ENCODE measurements at places on chromosomes 3 and 15. TPM values are rescaled to one million over a fixed set of nuclear protein-coding genes. Genes with fewer than 3 reads are reported as not detected.

Gene GPR27
- 2.6 TPM for total RNA-seq

Gene LRRK1
- 10.3 TPM for total RNA-seq

Gene HTR3E
- not detected for total RNA-seq

Gene MITF
- 2.0 TPM for total RNA-seq

Gene CYP8B1
- total RNA-seq, result not detected

Gene RASGRP1
- total RNA-seq, result 10.1 TPM

Gene CASR
- not detected for total RNA-seq

Gene RHCG
- total RNA-seq, result 7,076 TPM

DNA sequence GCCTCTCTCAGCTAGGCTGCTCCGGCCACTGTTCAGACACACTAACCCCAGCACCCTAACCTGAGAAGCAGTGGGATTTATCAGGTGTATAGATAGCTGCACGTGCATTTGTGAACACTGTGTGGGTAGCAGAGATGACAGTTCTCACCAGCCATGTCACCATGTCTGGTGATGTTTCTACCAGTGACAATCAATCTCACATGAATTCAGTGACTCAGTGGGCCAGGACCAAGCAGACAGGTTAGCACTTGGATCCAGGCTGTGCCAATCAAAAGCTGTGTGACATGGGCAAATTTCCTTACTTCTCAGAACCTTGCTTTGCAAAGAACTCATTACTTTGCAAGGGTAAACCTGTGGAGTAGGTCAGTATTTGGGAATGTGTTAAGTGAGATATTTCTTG, 65.3 kb upstream of the GATM start:
- no peaks in the 10 kb centered on the region for H3K36me3 ChIP-seq
- no peak overlapping the region for H3K4me3 ChIP-seq

DNA sequence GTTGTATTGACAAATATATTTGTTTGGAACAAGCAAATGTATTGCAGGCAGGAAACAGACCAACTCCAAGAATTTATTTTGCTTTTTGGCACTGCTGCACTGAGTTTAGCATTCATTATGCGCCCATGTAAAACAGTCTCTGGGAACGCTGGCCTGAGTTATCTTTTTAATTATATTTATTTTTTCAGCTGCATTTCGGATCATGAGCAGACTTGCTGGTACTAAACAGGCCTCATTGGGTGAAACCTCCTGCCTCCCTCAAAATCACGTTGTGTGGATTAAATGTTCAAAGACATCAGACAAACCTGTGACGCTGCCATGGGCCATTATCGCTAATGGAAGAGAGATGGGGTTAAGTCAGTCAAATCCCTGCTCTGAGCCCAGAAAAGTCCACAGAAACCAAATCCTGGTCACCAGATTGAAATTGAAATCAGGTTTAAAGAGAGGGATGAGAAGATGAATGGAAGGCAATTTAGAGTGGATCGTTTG, 511.1 kb upstream of the PROK2 start:
- DNase-seq, result no peak
- H3K4me1 ChIP-seq, result no peaks in the 10 kb centered on the region
- no peaks in the 10 kb centered on the region for H3K27me3 ChIP-seq
- H3K36me3 ChIP-seq, result no peaks in the 10 kb centered on the region

GRCh38 chr3:6679510-6679909, 181.4 kb upstream of the GRM7 start:
- H3K36me3 ChIP-seq, result no peaks in the 10 kb centered on the region
- no peaks in the 10 kb centered on the region for H3K27me3 ChIP-seq
- no peak overlapping the region for H3K4me3 ChIP-seq
- DNase-seq, result no peak
- no peak overlapping the region for H3K27ac ChIP-seq

DNA sequence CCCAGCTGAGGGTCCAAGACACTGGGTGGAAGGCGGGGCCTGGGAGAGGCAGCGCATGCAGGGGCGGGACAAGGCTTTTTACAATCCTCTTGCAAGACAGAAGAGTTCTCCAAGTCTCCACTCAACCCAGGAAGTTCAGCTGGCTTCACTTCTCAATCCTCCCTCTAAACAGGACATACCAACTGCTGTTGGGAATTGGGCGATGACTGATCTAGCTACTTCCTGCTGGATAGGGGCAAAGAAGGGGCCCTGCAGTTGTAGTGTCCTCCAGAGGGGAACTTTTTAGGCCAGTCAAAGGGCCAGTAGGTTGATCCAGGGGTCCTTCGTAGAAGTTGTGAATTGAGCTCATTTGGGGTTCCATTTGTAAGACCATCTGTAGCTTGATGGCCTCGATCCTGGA, 94.6 kb upstream of the TERB2 start:
- H3K27ac ChIP-seq, result no peak overlapping the region
- no peaks in the 10 kb centered on the region for H3K36me3 ChIP-seq
- no peaks in the 10 kb centered on the region for H3K27me3 ChIP-seq
- peaks cover 3% of the 10 kb centered on the region for H3K4me1 ChIP-seq
- no peak overlapping the region for H3K4me3 ChIP-seq

DNA sequence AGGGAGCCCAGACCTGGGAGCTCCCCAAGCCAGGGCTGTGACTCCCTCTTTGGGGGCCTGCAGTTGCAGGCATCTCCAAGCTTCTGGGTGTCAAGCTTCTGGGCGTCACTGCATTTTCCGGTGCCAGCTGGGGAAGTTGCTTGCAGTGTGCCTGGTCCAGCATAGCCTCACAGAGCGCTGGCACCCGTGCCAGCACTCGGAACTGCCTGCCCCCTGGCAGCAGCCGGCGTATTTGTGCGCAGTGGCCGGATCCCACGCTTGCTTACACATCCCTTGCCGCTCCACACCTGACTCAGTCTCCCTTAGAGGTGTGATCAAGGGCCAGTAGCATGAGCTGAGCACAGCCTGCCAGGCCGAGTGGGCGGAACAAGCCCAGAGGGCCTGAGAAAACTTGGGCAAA, 37.0 kb downstream of the COMMD2 start:
- no peak for DNase-seq
- H3K4me3 ChIP-seq, result no peak overlapping the region
- no peak overlapping the region for H3K27ac ChIP-seq
- H3K36me3 ChIP-seq, result no peaks in the 10 kb centered on the region
- no peaks in the 10 kb centered on the region for H3K27me3 ChIP-seq
- no peaks in the 10 kb centered on the region for H3K4me1 ChIP-seq

DNA sequence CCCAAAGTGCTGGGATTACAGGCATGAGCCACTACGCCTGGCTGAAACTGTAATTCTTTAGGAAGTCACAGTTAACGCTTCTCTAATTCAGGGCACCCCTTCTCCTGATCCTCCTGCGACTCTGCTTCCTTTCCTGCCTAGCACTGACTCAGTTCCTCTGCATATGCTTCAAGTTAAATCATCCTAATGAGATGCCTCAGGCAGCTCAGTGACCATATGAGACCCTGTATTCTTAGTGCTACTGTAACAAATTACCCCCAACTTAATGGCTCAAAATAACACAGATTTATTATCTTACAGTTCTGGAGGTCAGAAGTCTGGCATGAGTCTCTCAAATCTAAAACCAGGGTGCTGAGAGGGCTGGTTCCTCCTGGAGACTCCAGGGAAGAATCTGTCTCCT, 271.8 kb upstream of the LYSMD4 start:
- H3K4me1 ChIP-seq, result no peaks in the 10 kb centered on the region
- no peaks in the 10 kb centered on the region for H3K36me3 ChIP-seq
- H3K27me3 ChIP-seq, result no peaks in the 10 kb centered on the region
- H3K4me3 ChIP-seq, result no peak overlapping the region
- no peak overlapping the region for H3K27ac ChIP-seq

- no peak overlapping the region for H3K4me3 ChIP-seq
- no peak for DNase-seq
- H3K4me1 ChIP-seq, result peaks cover 25% of the 10 kb centered on the region
- H3K27me3 ChIP-seq, result no peaks in the 10 kb centered on the region
- H3K27ac ChIP-seq, result no peak overlapping the region
- no peaks in the 10 kb centered on the region for H3K36me3 ChIP-seq
These were observed 27.6 kb downstream of the SPTBN5 start for GRCh38 chr15:41866263-41866703.

DNA sequence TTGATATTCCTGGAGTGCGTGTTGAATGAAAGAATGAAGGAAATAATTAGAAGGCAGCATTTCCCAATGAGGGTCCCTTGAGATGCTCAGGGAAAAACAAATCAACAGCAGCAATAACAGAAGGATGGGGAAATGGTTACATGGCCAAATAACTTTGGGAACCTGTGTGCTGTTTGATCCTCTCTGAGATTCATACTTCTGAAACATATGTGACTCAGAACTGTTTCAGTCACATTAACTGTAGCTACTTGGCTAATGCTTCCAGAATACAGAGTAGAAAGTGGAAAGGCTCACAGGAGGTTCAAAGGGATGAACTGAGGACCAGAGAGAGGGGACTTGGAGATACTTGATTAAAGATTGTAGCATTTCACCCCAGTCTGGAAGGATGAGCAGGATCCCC, 258.2 kb downstream of the SLCO3A1 start:
- H3K27ac ChIP-seq, result no peak overlapping the region
- H3K4me3 ChIP-seq, result no peak overlapping the region
- H3K4me1 ChIP-seq, result no peaks in the 10 kb centered on the region
- H3K27me3 ChIP-seq, result no peaks in the 10 kb centered on the region
- DNase-seq, result no peak

GRCh38 chr15:40111888-40112287, 3.2 kb upstream of the BMF start:
- H3K27ac ChIP-seq, result no peak overlapping the region
- no peak overlapping the region for H3K4me3 ChIP-seq
- H3K36me3 ChIP-seq, result no peaks in the 10 kb centered on the region
- H3K27me3 ChIP-seq, result peaks cover 5% of the 10 kb centered on the region

GRCh38 chr3:31551646-31552045, 18.9 kb downstream of the STT3B start:
- H3K4me3 ChIP-seq, result no peak overlapping the region
- no peak for DNase-seq
- peaks cover 11% of the 10 kb centered on the region for H3K4me1 ChIP-seq
- H3K36me3 ChIP-seq, result no peaks in the 10 kb centered on the region
- H3K27me3 ChIP-seq, result no peaks in the 10 kb centered on the region

DNA sequence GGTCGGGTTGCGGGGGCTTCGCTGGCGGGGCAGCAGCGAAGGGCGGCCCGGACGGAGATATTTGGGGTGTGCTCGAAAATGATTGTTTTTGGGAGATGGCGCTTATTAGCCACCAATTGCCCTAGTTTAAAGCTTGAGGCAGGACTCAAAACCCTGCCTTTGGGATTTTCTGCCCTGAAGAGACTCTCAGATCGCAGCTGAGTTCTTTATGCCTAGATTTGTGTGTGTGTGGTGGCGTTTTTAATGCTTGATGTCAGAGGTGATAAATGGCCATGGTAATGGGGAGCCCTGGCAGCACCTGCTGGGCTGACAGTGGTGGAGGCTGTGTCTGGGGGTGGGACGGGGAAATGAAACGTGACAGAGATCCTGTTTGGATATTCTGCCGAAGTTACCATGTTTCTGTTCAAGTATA, 604 bp downstream of the KCTD6 start:
- DNase-seq, result no peak
- peak overlapping the region; percentile 92 for H3K27ac ChIP-seq
- no peaks in the 10 kb centered on the region for H3K36me3 ChIP-seq
- no peaks in the 10 kb centered on the region for H3K27me3 ChIP-seq

DNA sequence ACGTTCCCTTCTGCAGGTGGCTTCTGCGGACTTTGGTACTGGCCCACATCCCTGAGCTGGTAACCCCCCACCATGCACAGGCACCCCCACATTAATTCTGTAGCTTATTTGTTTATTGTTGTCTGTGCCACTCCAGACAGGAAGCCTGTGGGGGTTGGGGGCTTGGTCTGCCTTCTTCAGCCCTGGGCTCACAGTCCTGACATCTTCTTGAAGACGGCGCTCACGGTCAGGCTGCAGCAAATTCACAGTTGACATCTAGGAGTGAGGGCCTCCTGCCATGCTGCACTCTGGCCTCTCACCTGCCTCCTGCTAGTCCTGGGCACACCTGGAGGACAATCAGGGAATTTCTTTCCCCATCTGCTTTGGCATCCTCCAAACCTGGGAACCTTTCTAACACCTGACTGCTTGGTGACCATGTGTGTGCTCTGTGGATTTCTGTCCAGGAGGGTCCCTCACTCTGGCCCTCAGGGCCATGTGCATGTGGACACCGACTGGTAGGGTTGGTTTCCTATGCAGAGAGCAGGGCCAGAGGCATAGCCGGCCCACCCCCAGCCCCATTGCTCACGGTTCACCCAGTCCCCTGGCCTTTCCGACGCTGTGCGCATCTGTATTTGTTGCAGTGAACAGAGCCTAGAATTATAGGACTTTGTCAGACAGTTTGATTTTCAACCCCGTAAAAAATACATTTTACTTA, 68.8 kb downstream of the APBA2 start:
- no peak overlapping the region for H3K27ac ChIP-seq
- H3K4me1 ChIP-seq, result no peaks in the 10 kb centered on the region
- no peaks in the 10 kb centered on the region for H3K27me3 ChIP-seq
- no peaks in the 10 kb centered on the region for H3K36me3 ChIP-seq
- no peak overlapping the region for H3K4me3 ChIP-seq

DNA sequence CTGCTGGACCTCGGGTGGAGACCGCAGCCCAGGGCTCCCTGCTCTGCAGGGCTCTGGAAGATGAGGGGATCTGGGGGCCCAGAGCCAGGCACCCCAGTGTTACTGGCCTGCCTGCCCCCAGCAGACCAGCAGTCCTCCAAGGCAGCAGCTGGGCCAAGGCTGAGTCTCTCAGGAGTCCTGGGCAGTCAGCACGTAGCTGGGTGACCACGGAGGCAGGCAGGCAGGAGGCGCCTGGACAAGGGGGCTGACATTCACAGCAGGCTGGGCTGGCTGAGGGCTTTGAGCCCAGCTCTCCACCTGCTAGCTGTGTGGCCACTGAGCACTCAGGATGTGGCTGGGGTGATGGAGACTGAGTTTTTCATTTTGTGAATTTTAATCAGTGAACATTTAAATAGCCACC, 67.9 kb downstream of the IQSEC1 start:
- H3K27ac ChIP-seq, result no peak overlapping the region
- H3K4me1 ChIP-seq, result peaks cover 8% of the 10 kb centered on the region
- H3K27me3 ChIP-seq, result no peaks in the 10 kb centered on the region
- H3K36me3 ChIP-seq, result no peaks in the 10 kb centered on the region

GRCh38 chr15:95247071-95247984, 1016.0 kb downstream of the MCTP2 start:
- H3K36me3 ChIP-seq, result no peaks in the 10 kb centered on the region
- no peak overlapping the region for H3K27ac ChIP-seq
- DNase-seq, result no peak
- H3K27me3 ChIP-seq, result no peaks in the 10 kb centered on the region

- no peak overlapping the region for H3K27ac ChIP-seq
- no peaks in the 10 kb centered on the region for H3K36me3 ChIP-seq
- no peak overlapping the region for H3K4me3 ChIP-seq
- DNase-seq, result no peak
These were observed 15.0 kb downstream of the PRKAR2A start for GRCh38 chr3:48832684-48833083.

DNA sequence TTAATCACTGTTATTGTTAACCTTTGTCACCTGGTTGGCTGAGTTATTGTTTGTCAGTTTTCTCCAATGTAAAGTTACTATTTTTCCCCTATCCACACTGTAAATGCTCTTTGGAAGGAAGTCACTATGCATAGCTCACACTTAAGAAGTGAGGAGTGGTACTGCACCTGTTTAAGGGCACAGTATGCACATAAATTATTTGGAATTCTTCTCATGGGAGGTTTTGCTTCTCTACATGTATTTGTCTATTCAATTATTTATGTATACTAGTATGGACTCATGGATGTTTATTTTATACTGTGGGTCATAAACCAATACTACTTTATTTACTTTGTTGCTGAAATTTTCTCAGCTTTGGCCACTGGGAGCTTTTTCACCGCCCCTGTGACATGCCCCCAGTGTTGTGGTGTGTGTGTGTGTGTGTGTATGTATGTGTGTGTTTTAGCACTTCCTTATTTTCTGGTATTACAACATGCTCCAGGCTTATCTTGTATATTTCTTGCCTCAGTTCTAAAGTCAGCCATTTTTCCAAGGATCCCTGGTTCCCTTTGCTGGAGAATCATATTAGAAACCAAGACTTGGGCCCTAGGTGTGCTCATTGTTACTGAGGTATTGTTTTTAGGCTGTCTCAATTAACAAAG, 290.5 kb downstream of the KBTBD8 start:
- no peaks in the 10 kb centered on the region for H3K4me1 ChIP-seq
- H3K4me3 ChIP-seq, result no peak overlapping the region
- no peaks in the 10 kb centered on the region for H3K27me3 ChIP-seq
